ENCODE measurements at places on chromosomes 1 and 21.

DNA sequence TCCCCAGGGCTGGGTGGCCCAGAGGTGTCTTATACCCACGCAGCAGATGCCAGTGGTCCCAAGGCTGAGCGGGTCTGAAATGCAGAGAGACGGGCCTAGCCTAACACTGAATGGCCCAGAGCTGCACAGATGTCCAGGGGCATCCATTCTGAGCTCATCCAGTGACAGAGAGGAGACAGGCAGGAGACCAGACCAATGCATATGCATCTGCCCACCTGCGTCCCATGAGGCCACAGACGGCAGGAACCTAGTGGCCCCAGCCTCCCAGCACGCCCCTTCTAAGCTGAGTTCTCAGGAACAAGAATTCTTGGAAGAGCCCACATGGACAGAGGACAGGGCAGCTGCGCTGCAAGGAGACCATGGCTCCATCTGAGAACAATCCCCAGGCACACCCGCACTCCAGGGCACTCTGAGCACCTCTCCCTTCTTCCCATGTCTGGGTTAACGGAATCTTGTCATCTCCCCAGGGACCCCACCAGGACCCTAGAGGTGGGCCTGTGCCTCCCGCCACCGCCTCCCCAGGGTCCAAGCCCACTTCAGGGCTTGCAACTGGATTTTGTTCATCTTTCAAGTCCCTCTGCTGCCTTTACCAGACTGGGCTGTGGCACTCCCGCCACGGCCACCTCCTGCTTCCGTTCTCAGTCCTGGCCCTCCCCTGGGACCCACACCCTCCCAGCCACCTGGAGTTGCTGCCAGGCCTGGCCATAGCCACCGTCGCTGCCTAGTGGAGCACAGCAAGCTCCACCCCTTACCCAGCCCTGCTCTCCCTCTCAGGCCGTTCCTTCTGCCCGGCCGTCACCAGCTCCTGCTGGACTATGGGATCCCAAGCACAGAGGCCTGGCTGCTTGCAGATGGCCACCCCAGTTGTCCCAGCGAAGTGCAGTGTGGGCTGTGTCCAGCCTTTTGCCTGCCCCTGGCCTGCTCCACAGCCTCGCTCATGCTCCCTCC is 3.3 kb downstream of the WNT3A start:
- DNase-seq: no peak

GRCh38 chr1:198809247-198809646 is 170.4 kb downstream of the PTPRC start:
- no peak for DNase-seq

DNA sequence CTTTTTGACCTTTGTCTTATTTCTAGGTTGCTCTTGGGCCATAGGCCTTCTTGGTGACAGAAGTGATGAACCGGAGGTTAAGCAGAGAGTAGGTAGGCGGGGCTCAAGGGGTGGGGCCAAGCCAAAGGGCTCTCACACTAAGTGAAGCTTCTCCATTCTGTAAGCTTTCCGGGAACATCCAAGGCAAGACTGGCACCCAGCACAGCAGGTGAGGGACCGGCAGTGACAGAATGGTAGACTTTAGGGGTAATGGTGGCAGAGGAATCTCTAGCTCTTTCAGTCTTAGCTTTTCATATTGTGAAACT is at the start of gene TNFAIP8L2:
Gene TNFAIP8L2 (plus strand): TSS at position 135 of the 305 bp plus-strand sequence. CDS start 2,049 bp downstream, outside the sequence.
- DNase-seq: peak; percentile 66

DNA sequence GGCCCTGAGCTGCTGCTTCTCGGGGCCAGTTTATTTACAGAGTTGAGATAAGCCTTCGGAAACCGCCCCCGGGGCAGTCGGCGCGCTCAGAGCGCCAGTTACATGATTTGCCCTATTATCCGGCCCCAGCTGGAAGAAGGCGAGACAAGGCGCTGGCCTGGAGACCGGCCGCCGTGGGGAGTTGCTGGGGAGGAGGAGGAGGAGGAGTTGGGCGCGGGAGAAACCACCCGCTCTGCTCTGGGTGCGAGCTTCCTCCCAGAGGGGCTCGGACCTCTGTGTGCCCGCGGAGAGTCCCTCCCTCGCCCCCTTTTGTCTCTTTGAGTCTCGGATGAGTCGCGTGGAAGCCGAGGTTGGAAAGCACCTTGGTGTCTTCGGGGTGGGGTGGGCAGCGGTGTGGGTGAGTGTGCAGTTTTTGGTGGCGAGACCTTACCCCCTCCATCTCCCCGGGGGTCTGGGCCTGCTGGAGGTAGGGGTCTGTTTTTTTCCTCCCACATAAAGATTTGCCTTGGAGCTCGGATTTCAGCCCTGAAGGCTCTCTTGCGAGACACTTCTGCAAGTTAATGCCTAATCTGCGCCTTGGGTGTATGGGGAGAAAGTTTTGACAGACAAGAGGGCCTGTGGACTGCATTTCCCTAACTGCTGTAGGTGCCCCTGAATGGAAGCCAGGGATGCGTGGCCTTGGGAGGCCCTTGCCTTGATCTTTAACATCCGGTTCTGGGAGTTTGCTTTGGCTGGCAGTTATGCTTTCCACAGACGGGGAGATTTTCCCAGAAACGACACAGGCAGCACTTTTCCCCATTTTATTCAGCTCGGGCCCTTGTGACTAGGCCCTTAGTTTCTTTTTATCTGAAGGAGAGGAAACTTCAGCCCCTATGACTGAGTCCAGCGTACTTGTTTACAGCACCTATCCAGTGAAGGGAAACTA is 80.0 kb downstream of the NDUFS5 start:
- DNase-seq: no peak

DNA sequence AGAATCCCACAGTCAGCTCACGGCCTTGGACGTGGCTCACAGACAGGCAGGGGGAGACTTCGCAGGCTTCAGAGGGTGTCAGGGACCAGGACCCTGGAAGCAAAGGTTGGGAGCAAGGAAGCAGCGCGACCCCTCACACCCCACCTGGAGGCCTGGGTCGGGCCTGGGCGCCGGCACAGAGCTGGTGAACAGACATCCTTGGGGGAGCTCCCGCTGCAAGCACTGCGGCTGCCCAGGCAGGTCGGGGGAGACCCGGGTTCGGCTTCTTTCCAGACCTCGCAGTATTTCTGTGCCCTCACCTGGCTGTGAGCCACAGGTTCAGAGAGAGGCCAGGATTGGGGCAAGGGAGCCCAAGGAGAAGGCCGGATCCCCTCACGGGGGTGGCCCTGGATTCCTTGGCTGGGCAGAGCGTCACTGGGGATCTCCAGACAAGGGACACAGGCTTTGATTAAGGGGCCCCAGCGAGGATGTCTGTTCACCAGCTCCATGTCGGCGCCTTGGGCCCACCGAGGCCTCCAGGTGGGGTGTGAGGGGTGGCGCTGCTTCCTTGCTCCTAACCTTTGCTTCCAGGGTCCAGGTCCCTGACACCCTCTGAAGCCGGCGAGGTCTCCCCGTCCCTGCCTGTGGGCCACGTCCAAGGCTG is 37.9 kb upstream of the TSPEAR start:
- no peak for DNase-seq

GRCh38 chr21:35696644-35697043 is 363.7 kb downstream of the SETD4 start:
- DNase-seq: no peak

Data from stimulated activated CD8-positive, alpha-beta memory T cell treated with anti-CD3 and anti-CD28 coated beads, Interleukin-2, amount 100 ng/mL, for 1 hour (primary cell).